G401 (cell line): ENCODE measurements at places on chromosomes 3 and 15.

DNA sequence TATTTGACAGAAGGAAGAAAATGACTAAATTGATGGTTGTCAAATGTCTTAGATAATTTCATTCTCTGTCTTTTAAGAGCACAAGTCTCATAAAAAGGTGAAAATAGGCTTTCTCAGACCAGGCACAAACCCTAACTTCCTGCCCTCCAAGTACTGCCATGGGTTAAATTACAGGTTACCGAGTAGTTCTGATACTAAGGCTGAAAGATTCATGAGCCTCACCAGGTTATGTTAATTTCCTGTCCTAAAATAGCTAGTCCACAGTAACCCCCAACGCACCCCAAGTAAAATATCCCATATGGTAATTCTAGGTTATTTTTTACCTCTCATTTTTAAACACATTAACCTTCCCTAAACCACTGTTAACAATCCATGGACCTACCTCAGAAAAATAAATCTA lies 42.0 kb downstream of the GSK3B start:
- no peak for DNase-seq

- no peak for DNase-seq
Measured at GRCh38 chr15:85174521-85174920, 192.9 kb downstream of the PDE8A start.

- no peak for DNase-seq
Measured at GRCh38 chr3:129518038-129518561, 10.3 kb upstream of the RHO start.

DNA sequence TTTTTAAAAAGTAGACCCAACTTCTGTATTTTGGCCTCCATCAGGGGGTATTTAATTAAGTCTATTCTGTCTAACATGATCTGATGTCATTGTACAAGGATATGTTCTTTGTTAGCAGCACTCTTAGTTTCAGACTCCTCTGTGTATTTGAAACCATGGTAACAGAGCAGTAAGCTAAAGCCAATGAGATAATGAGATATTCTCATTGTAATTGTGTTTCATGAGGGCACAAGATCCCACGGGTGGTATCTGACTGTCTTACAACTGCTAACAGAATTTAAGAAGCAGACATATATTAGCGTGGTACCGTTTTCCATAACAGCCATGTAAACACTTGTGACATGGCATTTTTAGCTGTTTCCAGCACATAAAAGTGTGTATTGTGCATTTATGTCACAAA lies 251.2 kb upstream of the VEPH1 start:
- no peak for DNase-seq

GRCh38 chr15:79450648-79451047 lies 18.5 kb downstream of the MINAR1 start:
- no peak for DNase-seq

GRCh38 chr15:73688455-73688854 lies 4.3 kb downstream of the CD276 start:
- DNase-seq: no peak

GRCh38 chr3:139317660-139318430 lies 26.0 kb upstream of the MRPS22 start:
- no peak for DNase-seq

DNA sequence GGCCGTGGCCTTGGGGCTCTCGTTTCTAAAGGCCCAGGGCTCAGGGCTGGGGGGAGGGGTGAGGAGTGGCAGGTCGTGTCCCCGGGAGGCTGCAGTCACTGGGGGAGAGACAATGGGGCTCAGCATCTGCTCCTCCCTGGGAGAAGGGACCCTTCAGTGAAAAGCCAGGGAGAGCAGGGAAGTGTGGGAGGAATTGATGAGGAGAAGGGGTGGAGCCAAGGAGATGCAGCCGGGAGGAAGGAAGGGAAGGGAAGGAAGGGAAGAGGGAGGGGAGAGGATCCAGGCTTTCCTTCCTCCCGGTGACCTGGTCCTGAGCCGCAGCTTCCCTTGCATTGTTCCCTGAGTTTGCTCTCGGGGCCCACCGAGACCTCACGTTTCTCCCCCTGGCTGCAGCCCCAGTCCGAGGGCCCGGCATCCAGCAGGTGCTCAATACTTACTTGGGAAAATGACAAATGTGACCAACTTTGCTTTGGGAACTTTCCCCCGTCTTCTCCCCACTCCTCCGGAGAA lies 1.4 kb upstream of the ZNF710 start:
- no peak for DNase-seq

DNA sequence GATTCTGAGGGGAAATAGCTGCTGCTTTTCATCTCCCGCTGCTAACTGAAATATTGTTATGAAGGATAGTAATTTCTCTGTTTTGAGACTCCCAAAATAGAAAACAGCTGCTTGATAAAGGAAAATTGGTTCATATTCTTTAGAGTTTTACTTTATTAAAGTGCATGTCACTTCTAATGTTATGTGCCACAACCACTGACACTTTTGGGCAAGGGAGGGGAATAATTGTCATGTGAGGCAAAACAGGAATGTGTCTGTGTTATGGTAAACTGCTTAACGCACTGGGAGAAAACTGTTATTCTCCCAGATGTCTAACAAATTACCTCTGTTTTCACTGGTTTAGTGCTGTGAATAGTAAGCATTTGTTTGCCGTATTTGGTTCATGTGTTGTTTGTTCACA lies 201.6 kb downstream of the PDZRN3 start:
- DNase-seq: no peak

- no peak for DNase-seq
Measured at GRCh38 chr3:17340693-17341092, 401.7 kb downstream of the TBC1D5 start.
